ENCODE measurements at places on chromosomes 6 and 20.

GRCh38 chr6:96864216-96865054 lies 27.2 kb upstream of the GPR63 start:
- DNase-seq: no peak

DNA sequence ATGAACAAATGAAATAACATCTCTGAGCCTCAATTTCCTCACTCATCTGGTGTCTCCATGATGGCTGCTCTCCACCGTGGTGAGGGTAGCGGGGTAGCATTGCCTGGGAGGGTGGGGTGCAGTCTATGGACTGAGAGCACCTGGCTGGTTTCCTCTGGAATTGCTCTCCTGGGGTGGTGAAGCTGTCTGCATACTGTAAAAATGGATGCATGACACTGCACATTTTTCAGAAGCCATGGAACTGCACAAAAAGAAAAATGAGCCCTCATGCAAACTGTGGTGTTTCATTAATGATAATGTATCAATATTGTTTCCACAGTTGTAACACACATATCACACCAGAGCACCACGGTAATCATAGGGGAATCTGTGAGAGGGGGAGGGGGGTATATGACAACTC lies 12.1 kb upstream of the ITPR3 start:
- no peak for DNase-seq

DNA sequence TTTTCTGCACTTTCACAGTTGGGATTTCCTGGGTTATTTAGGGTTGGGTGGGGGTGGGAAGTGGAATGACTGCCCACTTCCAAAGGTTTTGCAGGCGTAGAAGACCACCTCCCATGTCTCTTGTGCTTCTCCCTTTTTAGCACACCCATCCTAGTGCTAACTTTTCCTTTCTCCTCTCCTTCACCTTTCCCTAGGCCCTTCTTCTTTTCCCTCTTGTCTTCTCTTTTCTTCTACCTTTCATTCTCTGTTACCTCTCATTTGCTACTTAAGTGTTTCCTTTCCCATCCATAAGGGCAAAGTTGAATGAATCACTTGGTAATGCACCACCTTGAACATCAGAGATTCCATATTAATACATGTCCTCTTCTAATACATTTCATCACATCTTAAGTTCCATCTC lies 105.0 kb upstream of the ZNF184 start:
- no peak for DNase-seq

- no peak for DNase-seq
Observed at GRCh38 chr6:52407467-52407866, 12.7 kb upstream of the EFHC1 start.

GRCh38 chr20:22559711-22560318 lies 24.6 kb downstream of the FOXA2 start:
- no peak for DNase-seq

DNA sequence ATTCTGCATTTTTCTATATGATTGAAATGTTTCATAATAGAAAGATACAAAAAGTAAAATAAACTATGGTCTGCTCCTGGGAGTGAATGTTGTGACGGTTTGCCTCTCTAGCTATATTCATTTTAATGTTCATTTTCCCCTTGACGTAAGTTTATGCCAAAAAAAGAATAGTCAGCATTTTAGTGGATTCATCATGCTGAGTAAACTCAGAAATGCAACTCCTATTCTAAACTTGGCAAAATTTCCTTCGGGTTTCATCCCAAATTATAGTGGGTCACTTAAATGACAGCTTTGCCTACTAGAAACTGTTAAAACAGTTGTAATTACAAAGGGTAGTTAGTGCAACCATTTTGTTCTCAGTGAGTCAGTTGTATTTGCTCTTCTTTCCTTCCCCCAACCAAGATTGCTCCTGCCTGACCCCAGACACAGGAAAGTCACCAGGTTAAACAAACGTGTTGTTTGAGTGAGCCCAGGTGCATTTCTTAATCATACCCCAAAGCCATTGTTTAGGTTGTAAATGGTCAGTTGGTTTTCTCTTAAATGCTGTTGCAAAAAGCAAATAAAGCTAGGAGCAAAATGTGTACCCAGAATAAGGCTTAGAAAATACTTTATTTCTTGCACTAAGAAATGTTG lies 482.3 kb upstream of the SOX4 start:
- no peak for DNase-seq

GRCh38 chr20:51363378-51363777 lies 179.1 kb downstream of the NFATC2 start:
- no peak for DNase-seq
